ENCODE measurements at places on chromosomes 4 and X. TPM values are rescaled to one million over a fixed set of nuclear protein-coding genes. Genes with fewer than 3 reads are reported as not detected.

The TXK gene
- 1.4 TPM for total RNA-seq

The HPGD gene
- 50.5 TPM for total RNA-seq

- ATAC-seq: no peak
These were observed 32.9 kb upstream of the HGFAC start for GRCh38 chr4:3408793-3409330.

DNA sequence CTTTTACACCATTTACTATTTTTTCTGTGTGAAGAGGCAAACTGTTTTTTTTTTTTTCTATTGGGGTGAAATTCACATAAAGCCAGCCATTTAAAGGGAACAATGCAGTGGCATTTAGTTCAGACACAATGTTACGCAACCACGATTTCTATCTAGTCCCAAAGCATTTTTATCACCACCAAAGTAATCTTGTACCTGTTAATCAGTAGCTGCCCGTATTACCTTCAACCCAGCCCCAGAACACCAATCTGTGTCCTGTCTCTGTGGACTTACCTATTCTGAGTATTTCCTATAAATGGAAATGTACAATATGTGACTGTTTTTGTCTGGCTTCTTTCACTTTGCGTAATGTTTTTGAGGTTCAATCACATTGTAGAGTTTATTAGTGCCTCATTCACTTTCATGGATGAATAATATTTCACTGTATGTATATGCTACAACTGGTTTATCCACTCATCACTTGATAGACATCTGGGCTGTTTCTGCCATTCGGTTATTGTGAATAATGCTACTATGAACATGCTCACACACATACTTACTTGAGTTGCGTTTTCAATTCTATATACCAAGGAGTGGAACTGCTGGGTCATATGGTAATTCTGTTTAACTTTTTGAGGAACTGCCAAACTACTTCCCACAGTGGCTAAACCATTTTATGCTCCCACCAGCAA lies 116.2 kb downstream of the CDS1 start:
- ATAC-seq: peak; percentile 98

- peak; percentile 83 for ATAC-seq
These were observed 1626.4 kb downstream of the C4orf33 start for GRCh38 chr4:130722361-130722760.

GRCh38 chr4:94115687-94116086 lies 92.0 kb upstream of the SMARCAD1 start:
- ATAC-seq: no peak
